ENCODE measurements at places on chromosomes 5 and 9.

DNA sequence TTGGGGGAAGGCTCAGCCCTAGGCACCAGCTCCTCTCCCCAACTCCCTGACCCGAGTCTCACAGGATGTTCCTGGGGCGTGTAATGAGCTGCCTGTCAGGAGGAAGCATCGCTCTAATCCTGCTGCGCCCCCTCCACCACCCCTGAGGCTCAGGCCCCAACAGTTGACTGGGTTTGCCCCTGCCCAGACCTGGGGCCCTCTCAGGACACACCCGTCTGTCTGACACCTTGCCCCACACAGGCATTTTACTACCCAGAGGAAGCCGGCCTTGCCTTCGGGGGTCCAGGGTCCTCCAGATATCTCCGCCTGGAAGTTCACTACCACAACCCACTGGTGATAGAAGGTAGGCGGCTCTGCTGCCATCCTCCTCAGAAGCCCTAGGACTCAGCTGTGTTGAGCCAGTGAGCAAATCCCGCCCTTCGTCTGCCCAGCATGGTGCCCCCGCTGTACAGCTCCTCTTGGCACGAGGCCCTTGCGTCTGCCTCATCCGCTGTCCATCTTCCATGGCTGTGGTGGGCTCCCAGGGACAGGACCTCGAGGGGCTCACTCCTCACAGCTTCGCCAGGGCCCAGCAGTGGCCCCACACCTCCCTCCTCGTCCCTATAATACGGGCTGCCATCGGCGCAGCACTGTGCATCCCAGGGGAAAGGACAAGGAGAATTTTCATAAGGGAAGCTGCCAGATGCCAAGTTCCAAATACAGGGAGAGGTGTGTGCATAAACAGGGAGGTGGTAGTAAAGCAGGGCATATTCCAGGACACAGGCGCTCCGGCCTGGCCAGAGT lies 8.0 kb downstream of the DBH start:
- DNase-seq: no peak

DNA sequence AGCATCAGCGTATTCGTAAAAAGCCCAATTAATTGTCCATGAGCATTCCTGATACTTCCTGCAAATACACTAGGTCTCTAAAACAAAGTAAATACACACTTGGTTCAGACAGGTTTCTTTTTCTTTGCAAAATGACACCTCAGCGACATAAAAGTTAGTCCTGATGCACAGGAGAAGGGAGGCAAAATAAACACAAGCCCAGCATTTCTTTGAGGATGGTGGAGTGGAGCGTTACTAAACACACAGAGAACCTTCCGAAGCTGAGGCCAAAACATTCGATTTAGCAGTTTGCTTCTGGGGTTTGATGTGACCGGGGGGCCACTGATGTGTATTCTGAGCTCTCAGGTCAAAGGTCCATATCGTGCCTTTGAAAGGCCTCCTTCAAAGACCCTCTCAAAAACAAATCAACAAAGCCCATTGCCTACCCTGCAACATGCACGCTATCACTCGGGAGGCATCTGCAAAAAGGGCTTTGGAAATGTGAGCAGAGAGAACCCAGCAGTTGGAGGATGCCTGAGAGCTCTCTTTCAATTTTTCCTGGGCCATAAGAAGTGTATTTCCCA lies 268.4 kb upstream of the PANK3 start:
- DNase-seq: peak; percentile 41

GRCh38 chr5:148681157-148682057 lies 27.1 kb upstream of the HTR4 start:
- DNase-seq: no peak

GRCh38 chr5:37248421-37248969 lies 681 bp downstream of the CPLANE1 start:
- DNase-seq: no peak

- no peak for DNase-seq
Measured at GRCh38 chr5:1330146-1330846, 14.6 kb downstream of the CLPTM1L start.

DNA sequence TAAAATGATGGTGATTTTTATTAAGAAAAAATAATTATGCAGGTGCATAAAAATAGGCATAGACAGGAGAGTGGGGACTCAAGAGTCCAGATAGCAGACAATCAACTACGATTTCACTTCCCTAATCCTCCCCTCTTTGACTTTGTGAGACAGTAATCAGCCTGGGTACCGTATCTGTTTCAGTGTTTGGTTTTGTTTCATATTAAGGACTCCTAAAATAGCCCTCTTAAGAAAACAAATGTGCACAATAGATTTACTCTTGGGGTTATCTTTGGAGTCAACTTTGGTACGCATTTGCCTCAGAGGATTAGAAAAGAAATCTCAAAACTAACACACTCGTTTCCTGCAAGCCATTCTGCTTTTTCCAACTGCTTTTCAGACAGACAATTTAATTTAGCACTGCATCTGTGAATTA lies 96.3 kb downstream of the ZNF608 start:
- DNase-seq: no peak

GRCh38 chr9:4792054-4792571 lies 631 bp upstream of the RCL1 start:
- no peak for DNase-seq

DNA sequence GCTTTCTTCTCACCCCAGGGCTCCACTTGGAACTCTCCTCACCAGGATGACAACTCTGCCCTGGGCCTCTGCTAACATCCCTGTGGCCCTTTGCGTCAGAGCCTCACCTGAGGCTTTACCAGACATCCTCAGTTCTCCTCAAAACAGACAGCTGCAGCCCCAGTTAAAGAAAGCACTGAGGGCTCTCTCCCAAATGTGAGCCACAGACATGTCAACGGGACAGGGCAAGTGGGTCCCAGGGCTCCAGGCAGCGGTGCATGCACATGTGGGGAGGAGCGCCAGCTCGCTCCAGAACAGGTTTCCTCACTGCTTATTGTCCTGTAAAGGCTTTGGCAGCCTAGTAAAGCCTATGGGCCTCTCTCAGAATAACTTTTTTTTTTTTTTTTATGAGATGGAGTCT lies 37.3 kb downstream of the IPPK start:
- DNase-seq: no peak

DNA sequence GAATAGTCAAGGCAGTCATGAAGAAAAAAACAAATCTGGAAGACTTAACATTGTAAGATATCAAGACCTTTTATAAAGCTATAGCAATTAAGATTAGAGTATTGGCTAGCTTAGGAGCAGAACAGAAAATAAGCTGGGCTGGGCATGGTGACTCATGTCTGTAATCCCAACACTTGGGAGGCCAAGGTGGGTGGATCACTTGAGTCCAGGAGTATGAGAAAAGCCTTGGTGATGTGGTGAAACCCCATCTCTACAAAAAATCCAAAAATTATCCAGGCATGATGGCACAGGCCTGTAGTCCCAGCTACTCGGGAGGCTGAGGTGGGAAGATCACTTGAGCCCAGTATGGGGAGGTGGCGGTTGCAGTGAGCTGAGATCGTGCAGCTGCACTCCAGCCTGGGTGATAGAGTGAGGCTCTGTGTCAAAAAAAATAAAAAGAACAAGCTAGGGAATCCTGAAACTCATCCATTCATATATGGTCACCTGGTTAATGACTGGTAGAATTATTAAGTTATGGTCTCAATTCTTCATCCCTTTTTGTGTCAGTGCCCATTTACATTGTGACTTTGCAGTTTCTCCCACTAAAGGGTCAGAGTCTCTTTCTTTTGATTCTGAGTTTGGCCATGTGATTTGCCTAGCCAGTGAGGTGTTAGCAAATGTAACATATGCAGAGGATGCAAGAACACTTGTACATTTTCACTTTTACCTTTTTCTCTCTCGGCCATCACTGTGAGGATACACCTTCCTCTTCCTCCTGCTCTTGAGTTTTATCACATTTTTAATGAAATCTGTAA lies 144.6 kb upstream of the SGCD start:
- DNase-seq: no peak

DNA sequence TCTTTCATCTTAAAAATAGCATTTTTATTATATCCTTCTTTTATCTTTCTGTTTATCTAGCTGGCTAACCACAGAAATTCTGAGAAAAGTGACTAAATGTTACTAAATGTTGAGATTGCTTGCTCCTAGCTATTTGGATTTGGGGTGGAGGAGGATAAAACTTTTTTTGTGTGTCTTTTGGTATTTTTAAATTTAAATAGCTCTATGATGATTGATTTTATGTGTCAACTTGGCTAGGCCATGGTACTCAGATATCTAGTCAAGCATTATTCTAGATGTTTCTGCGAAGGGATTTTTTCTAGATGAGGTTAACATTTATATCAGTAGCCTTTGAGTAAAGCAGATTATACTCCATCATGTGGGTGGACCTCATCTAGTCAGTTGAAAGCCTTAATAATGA lies 75.0 kb downstream of the GCNT1 start:
- no peak for DNase-seq

- no peak for DNase-seq
Measured at GRCh38 chr9:123599781-123600180, 243.8 kb downstream of the CRB2 start.

DNA sequence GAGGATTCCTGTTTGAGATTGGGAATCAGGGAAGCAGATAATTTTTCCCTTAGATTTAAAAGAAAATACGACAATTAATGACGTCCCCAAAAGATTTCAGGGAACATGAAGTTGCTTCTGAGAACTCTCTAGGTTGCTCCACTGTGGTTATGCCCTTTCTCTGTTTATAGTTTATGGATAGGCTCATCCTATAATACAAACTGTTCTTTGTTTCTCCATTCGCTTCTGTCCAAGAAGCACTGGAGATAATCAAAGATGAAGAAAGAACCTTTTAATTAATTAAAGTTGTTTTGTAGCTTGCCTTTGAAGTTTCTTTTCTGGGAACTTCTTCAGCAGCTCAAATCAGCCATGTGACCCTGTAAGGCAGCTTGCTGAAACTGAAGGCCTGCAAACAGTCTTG lies 87.5 kb downstream of the CHSY3 start:
- no peak for DNase-seq

GRCh38 chr9:38065369-38066075 lies 3.5 kb downstream of the SHB start:
- no peak for DNase-seq

DNA sequence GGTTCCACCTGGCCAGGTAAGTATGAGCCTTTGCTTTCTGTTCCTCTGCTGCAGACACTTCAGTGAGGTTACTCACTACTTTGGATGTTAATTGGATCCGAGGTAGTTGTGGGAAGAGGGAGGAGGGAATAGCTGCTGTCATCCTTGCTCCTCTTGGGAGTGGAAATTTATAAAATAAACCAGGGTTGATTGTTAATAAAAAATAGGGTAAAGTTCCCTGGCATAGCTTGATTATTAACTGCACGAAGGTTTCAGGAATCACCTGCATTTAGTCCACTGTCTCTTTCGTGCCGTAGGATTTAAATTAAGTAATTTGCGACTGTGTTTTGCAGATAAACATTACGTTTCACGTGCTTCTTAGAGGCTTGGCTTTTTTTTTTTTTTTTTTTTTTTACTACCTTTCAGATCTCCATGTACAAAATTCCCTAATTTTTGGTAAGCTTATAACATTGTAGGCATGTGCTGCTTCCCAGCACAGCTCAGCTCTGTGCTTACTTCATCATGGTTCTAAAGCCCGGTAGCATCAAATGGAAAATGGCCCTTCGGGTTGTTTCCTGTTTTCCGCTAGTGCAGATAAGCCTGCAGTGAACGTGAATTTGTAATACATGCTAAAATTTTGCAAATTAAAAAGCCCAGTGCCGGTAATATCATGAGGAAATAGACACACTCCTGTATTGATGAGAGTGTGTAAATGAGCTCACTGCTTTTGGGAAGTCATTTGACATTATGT lies 26.9 kb upstream of the LTC4S start:
- no peak for DNase-seq

GRCh38 chr9:89579741-89580385 lies 24.9 kb upstream of the GADD45G start:
- no peak for DNase-seq

GRCh38 chr9:136080716-136081112 lies 14.4 kb downstream of the NACC2 start:
- DNase-seq: peak; percentile 1

GRCh38 chr5:145283141-145283810 lies 551.9 kb downstream of the PRELID2 start:
- no peak for DNase-seq

DNA sequence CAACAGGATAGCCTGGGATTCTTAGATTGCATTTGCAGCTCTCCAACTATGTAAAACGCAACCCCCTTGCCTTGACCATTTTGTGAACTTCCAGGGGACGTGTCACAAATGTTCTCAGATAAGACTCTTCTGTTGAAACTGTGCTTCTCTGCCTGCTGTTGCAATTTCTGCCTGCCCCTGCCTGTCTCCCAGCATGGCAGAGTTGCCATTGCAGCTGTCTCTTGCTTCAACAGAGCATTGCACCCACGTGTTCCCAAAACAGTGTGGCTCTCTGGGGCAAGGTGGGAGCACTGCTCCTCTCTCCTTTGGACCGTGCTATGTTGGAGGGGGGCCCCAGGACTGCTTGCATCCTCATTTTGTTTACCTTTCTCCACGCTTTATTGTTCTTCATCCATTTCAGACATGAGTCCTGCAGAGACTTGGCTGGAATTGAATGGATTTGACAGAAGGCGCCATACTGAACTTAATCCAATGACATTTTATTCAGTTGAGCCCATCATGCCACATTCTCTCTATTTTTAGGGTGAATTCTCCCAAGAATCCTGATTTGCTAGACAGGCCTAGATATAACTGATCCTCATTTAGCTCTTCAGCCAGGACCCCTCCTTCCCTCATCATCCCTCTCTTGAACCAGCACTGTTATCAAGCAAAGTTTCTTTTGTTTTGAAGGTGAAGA lies 90.7 kb downstream of the MAT2B start:
- DNase-seq: no peak

DNA sequence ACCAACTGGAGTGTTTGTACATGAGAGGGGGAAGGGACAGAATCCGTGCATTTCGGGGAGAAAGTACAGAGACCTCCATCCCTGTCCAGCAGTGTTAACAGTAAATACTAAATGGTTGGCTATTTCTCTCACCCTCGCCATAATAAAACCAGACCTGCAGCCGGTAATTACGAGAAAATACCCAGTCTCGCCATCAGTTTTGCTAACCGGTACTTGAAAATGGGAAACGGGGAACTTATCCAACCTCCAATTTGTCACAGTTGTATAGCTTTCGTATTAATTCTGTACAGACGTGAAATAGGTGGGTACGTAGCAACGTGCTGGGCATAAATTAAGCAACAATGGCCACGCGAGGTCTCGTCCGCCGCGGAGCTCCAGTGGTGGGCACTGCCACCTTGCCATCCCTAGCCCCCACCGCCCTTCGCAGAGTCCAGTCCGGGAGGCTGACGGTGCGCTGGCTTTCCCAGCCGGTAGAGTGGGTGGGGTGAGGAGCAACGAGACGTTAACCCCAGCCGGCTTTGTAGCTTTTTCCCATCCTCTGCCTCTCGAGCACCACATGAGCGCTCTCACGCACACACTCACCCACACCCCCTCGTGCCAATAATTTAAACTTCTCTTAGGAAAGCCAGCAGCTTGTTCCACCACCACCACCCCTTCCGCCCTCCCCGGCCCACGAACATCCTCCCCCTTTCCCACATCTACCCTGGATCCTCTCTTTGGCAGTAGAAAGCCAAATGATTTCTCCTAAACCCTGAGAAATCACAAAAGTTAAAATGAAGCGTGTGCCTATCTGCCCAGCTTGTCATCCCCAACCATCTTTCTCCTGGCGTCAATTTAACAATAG lies 1.8 kb downstream of the ELAVL2 start:
- DNase-seq: no peak

Data from right kidney (tissue), 9 donors.